ENCODE measurements at places on chromosomes 7 and 10.

GRCh38 chr7:117251687-117252086 is 71.2 kb downstream of the WNT2 start:
- DNase-seq = no peak

- DNase-seq = no peak
Measured at GRCh38 chr10:51602326-51602725, 97.1 kb downstream of the CSTF2T start.

GRCh38 chr7:139857791-139858190 is 28.7 kb downstream of the TBXAS1 start:
- no peak for DNase-seq

GRCh38 chr10:71974489-71975021 is 10.4 kb downstream of the CHST3 start:
- DNase-seq = peak; percentile 34

DNA sequence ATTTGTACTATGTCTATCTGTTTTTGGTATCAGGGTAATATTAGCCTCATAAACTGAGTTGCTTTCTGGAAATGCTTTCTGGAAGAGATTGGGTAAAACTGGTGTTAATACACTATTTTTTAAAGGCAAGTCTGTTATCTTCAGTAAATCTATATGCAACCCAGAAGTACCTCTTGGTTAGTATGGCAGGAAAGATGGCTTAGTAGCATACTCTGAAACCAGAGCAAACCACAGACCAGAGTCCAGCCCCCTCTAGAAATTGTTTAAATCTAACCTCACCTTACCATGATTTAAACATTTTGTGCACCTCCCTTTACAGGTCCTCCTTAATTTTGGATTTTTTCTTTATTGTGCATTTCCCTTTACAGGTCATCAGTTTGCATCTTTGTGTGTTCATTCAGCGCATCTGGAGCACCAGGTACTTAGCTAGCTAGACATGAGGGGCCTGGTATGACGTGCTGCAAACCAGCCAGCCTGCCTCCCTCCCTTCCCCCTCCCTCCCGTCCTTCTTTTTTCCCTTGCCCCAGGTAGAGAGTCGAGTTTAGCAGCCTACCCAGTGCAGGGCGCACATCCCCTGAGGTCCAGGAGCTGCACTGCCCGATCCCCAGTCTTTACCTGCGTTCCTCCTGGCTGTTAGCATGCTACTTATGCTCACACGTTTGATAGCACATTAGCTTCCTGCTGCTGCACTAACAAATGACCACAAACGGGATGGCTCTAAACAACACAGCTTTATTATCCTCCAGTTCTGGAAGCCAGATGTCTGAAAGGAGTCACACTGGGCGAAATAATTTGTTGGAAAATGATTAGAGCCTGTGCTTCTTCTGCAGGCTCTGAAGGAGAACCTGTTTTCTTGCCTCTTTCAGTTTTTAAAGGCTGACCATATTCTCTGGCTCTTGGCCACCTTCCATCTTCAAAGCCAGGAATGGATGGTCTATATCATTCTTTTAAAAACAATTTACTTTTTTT is 299.9 kb upstream of the HABP2 start:
- no peak for DNase-seq

All from activated CD4-positive, alpha-beta T cell treated with anti-CD3 and anti-CD28 coated beads for 24 hours (primary cell).